ENCODE measurements at places on chromosomes 6 and 20.

DNA sequence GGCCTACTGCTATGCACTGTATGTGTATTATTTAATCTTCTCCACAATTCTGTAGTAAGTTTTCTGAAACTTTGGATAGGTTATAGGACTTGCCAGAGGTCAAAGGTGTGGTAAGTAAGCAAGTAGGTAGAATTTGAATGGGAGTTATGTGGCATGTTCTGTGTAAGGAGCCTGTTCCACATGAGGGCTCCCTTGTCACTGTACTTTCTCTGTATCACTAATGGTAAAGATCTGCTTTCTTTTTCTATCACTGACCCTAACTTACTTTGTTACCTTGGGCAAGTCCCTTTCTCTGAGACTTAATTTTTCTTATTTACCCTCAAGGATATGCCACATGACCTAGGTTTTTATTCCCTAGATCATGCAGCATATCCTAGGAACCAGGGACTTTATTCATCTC, 50.3 kb downstream of the EIF2S2 start:
- DNase-seq = no peak

- DNase-seq = peak; percentile 61
Observed at GRCh38 chr6:26031595-26032339, 55.5 kb upstream of the HFE start.

DNA sequence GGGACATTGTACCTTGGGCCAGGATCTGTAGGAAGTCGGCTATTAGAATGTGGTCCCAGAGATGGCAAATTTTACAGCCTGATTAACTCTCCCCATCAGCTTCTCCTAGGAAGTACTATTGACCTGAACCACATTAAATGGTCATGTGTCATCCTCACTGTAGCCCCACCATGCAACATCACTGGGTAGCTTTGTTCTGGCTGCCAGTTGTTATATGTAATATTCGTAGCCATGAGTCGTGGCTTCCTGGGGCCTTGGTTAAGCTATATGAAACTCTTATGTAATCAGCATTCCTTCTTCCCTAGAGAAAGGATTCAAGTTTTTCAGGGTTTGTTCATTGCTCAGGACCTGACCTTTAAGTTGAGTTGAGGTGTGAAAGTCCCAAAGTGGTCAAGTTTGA, 125.7 kb downstream of the ANKS1A start:
- no peak for DNase-seq

GRCh38 chr20:16312998-16313397, 260.2 kb downstream of the KIF16B start:
- no peak for DNase-seq

DNA sequence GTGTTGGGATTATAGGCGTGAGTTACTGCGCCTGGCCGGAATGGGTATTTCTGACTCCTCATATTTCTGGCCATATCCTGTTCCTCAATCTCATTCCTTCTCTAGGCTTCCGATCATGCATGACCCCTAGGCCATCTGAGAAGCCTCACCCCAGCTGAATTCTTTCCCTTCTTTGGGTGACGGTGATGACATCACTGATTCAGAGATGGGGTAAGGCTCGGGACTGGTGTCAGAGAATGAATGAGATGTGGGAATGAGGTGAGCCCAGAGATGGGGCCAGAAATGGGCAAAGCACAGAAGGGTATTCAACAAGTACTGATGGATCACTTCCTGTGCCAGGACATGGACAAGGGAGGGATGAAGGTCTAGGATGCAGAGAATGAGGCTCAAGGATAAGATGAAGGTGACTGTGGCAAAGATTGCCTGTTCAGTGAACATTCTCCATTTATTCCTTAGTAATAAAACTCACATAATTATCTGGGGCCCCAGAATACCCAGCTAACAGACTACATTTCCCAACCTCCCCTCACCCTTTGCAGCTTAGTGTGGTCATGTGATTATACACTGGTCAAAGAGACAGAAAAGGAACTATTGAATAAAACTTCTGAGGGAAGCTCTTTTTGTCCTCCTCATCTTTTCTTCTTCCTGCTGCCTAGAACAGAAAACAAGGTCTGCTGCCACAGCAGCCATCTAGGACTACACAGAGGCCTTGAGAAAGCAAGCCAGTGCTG, 39.6 kb downstream of the KIAA0319 start:
- no peak for DNase-seq

GRCh38 chr20:39873286-39873685, 815.8 kb downstream of the MAFB start:
- no peak for DNase-seq

GRCh38 chr6:149921361-149921760, 1.6 kb downstream of the RAET1G start:
- DNase-seq = no peak

DNA sequence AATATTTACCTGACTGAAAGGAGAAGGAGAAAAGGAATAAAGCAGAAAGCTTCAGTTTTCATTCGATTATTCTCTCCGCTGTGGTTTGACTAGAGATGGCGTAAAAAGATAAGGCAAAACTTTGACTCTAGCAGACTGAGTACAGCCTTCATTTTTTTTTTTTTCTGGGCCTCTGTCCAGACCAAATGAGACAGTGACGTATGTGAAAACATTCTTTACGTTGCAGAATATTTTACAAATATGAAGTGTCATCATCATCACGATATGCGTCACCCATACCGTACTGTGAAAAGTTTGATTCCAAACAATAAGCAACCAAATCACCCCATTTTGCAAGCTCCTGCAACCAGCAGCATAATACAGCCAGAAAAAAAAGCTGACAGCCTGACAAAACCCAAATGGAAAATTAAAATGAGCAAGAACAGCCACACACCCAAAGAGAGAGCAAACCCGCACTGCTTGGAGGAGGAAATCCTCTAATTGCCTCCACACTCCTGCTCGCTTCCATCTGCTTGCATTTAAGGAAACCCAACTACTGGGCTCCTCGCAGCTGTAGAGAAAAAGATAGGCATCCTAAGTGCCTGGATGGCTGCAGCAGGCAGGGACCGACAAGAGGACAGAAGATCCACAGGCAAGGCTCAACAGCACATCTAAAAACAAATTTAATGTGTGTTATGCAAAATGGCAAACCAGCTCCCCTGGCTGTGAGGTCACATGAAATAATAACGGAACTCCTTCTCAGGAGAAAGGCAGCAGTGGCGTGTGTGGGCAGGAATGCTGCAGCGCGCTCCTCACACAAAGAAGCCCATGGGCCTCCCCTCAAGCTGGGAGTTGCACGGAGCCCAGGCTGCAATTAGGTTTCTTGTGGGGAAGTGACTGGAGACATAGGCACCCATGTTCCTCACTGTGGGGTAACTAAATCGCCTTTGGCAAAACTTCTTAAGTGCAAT, 113.1 kb downstream of the FYN start:
- DNase-seq = no peak

DNA sequence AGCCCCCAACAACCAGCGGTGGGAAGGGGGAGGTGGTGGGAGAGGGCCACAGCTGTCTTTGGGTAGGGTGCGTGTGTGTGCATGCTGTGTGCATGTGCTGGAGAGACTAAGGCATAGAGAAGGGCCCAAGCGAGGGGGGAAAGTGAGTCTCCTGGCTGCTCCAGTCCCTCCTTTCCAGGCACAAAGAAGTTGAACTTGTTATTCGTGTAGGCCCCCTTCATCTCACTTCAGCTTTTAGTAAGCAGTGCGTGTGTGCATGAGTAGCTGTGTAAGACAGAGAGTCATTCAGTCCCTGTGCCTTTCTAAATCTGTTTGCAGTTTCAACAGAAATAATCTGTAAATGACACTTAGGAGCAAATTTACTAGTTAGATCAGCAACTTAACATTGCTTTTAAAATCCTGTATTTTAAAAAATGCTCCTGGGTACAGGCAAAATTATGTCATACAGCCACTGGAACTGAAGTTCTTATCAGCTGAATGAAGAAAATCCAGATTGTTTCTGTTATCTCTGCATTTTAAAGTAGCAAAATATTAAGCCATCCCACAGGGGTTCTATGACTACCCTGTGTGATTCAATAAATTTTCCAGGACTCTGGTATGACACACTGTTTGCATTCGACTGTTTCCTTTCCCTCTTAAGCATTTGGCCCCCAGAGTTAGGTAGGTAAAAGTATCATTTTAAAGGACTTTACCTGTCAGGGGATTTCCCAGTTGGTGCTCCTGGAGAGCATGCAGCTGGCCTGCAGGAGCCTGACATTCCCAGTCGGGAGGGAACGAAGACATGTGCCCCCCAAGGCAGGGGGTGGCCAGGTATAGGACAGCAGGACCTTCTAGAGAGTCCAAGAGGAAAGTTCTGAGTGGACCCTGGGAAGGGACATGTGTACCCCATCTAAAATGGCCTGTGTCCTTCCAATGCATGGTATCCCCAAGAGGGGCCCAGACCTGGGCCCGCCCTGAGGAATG, 39.0 kb downstream of the MTRES1 start:
- no peak for DNase-seq

DNA sequence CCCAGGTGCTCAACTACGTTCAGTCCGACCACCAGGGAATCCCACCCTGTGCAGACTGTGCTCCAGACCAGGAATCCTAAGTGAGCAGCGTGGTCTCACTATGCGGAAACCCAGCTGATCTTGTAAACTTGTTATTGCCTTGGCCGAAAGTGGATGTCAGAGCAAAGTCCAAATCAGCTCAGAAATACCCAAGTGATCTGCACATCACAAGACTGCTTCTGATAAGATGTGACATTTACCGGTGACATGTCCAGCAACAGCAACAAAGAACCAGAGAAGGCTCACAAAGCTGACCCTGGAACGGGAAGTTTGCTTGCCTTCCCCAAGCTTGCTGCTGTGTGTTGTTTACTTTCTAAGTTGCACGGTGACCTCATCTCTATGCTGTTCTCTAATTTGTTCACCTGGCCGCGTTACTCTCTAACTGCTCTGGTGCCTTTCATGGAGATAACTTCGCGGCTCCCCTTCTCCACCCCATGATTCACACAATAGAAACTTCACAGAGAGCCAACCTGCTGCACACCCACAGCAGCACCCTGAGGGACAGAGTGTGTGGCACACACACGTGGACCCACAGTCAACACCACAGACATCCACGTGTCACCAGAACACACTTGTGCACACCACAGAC, 1.7 kb downstream of the BNIP5 start:
- DNase-seq = no peak

GRCh38 chr6:21208081-21208795, 385.3 kb upstream of the SOX4 start:
- no peak for DNase-seq

- no peak for DNase-seq
Observed at GRCh38 chr20:36093025-36093803, 61.3 kb upstream of the EPB41L1 start.

DNA sequence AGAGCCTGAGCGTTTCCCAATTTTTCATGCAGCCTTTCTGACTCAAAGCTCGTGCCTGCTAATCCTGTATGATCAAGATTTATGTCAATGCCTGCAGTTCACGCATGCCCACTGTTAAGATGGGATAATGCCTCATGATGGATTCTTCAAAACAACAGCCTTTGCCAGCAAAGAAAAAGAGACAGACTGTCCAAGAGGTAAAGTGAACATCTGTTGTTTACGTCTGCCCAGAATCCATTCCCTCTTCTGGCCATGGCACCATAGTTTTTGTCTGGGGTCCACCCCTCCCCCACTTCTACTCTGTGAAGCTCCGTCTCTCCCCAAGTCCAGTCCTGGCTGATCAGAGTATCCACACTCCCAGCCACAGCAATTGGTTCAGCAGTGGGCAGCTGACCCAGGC, 91.9 kb upstream of the EYA2 start:
- no peak for DNase-seq

- DNase-seq = no peak
Observed at GRCh38 chr6:29791786-29792122, 35.9 kb upstream of the HLA-G start.

DNA sequence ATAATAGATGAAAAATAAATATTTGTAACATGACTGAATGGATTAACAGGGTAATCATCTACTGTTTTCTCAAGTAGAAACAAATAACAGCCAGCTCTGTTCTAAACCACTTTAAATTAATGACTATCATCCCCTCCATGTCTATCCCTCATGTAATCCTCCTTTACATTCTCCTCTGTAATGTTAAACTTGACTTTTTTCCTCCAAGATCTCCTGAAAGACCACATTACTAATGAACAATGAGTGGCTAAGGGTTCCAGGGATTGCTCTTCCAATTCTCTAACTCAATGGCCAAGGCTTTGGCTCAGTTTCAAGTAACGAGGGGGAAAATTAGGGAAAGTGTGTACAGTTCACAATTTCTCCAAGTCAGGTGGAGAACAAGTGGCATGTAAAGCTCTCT, 37.6 kb upstream of the FBXL4 start:
- no peak for DNase-seq

GRCh38 chr6:37696841-37697662, 631 bp downstream of the MDGA1 start:
- DNase-seq = no peak

DNA sequence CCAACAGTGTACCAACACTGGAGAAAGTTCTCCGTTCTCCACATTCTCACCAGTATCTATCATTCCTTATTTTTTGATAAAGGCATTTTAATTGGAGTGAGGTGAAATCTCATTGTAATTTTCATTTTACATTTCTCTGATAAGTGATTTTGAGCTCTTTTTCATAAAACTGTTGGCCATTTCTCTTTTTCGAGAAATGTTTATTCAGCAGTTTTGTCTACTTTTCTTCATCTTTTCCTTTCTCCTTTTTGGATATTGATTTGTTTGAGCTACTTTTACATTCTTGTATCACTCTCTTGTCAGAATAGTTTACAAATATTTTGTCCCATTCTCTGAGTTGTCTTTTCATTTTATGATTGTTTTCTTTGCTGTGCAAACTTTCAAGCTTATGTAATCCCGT, 555.2 kb downstream of the COL12A1 start:
- no peak for DNase-seq

DNA sequence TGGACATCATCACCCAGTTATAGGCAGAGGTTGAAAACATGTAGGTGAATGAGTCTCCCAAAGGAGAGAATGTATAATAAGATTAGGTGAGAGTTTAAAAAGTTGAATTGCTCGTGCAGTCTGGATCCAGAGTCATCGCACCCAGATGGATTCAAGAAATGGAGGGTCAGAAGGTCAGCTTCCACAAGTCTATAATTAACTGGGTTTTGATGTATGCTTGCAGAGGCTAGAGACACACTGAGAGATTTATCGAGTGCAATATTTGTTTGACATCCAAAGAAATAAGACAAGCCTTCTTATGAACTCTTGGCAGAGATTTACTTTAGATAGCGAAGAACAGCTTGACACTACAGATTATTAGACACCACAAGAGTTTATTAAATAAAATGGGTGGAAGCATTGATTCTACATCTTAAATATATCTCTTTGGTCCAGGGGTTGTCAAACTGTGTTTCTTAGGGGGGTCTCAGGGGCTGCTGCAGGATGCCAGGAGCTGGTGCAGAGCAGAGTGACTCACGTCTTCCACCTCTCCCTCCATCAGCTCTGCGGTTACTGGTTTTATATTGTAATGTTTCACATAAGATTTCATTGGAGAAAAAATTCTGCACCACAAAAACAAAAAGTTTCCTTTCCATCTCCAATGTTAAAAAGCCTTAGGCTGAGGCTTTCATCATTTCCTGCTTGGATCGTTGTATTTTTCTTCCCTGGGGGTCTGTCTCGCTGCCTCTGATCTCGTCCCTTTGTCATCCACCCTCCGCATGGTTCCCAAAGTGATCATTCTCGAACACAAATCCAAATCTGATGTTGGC, 176.2 kb upstream of the AHI1 start:
- DNase-seq = no peak

All from gastrocnemius medialis (tissue), 4 donors.